ENCODE measurements at places on chromosomes 3 and 15.

DNA sequence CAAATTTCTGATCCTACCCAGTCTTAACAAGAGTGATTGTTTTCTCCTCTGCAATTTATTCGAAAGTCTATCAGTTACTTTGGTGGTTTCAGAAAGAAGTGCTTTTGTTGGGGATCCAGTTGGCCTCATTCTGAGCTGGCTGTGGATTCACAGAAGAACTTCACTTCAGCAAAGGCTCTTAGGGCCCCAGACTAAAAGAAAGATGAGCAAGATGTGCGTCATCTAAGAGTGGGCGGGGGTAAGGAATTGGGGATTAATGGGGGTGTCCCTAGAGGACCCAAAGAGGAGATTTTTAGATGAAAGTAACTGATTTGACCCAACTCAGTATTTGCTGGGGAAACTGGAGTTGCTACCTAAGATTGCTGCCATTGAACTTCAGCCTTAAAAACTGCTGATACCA lies 63.9 kb upstream of the TSEN2 start:
- DNase-seq, result no peak
- H3K27ac ChIP-seq, result no peak overlapping the region
- no peaks in the 10 kb centered on the region for H3K27me3 ChIP-seq
- no peaks in the 10 kb centered on the region for H3K36me3 ChIP-seq

- no peaks in the 10 kb centered on the region for H3K36me3 ChIP-seq
- H3K4me1 ChIP-seq, result no peaks in the 10 kb centered on the region
- no peak overlapping the region for H3K4me3 ChIP-seq
- H3K27me3 ChIP-seq, result no peaks in the 10 kb centered on the region
- no peak for DNase-seq
These were observed 103.9 kb downstream of the LSAMP start for GRCh38 chr3:116341381-116341780.

GRCh38 chr3:185056908-185057307 lies 96.0 kb downstream of the C3orf70 start:
- H3K27ac ChIP-seq, result no peak overlapping the region
- no peak for DNase-seq
- no peaks in the 10 kb centered on the region for H3K36me3 ChIP-seq
- no peaks in the 10 kb centered on the region for H3K27me3 ChIP-seq
- H3K4me3 ChIP-seq, result no peak overlapping the region

DNA sequence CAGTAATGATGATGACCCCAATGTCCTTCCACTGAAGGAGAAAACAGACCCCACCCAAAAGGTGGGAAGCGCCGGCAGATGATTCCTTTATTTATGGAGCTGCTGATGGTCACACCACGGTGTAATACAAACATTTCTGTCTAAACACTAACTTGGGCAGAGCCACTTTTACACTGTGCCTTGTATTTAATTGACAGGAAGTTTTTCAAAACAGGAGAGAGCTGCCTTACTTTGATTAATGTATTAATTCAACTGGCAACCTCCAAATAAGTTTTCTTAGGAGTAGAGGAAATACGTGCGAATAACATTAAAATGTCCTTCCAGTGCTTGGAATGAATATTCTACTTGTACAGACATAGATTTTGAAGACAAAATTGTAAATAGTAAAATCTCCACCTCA lies 70.4 kb downstream of the WWTR1 start:
- H3K4me3 ChIP-seq, result no peak overlapping the region
- H3K27me3 ChIP-seq, result 0 out of 2 replicates have a peak, but pooled peaks cover 5% of the 10 kb centered on the region
- no peaks in the 10 kb centered on the region for H3K36me3 ChIP-seq
- H3K27ac ChIP-seq, result no peak overlapping the region
- peaks cover 15% of the 10 kb centered on the region for H3K4me1 ChIP-seq
- DNase-seq, result no peak

- no peak overlapping the region for H3K27ac ChIP-seq
- no peak for DNase-seq
These were observed 9.9 kb downstream of the CAPN7 start for GRCh38 chr3:15215996-15216395.

DNA sequence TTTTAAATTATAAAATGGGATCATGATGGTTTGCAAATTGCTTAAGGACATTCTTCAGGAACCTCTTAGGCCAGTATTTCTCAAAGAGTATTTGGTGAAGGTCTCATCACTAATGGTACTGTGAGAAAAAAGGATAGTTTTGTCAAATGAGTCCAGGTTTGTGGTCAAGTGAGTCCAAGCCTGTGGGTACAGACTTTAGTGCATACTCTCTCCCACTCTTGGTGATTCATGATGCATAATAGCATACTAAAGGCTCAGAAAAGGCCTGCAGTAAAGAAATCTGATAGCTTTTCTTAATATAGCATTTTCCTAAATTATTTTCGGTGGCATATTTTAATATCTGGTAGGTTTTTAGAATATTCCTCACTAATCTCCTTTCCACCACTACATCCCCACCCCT lies 20.0 kb downstream of the BOC start:
- H3K4me1 ChIP-seq, result no peaks in the 10 kb centered on the region
- H3K4me3 ChIP-seq, result no peak overlapping the region

- peaks cover 23% of the 10 kb centered on the region for H3K4me1 ChIP-seq
- H3K4me3 ChIP-seq, result peak overlapping the region; percentile 3
- H3K27me3 ChIP-seq, result no peaks in the 10 kb centered on the region
- peak overlapping the region; percentile 19 for H3K27ac ChIP-seq
- peak; percentile 48 for DNase-seq
These were observed 380.2 kb upstream of the ATP11B start for GRCh38 chr3:182413061-182413460.

DNA sequence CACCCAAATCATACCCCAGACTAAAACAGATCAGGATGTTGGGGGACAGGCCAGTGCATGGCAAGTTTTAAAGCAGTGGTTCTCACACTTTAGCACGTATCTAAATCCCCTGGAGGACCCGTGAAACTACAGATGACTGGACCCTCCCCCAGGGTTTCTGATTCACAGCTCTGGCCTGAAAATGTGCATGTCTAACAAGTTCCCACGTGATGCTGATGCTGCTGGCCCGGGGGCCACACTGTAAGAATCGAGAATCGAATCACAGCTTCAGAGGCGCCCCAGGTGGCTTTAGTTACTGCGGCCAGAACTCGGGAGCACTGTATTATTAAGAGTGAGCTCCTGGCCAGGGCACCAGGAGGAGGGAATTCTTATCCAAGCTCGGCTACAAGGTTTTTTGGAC lies 11.6 kb downstream of the ADAMTS17 start:
- no peaks in the 10 kb centered on the region for H3K36me3 ChIP-seq
- H3K27me3 ChIP-seq, result no peaks in the 10 kb centered on the region
- DNase-seq, result no peak

- peaks cover 59% of the 10 kb centered on the region for H3K4me1 ChIP-seq
- no peak overlapping the region for H3K4me3 ChIP-seq
- H3K36me3 ChIP-seq, result no peaks in the 10 kb centered on the region
- no peak overlapping the region for H3K27ac ChIP-seq
- no peak for DNase-seq
These were observed 65.6 kb downstream of the CCNL1 start for GRCh38 chr3:157094301-157094700.

- H3K27me3 ChIP-seq, result no peaks in the 10 kb centered on the region
- no peaks in the 10 kb centered on the region for H3K36me3 ChIP-seq
- no peak overlapping the region for H3K4me3 ChIP-seq
These were observed 50.1 kb downstream of the HEG1 start for GRCh38 chr3:125005676-125006075.

DNA sequence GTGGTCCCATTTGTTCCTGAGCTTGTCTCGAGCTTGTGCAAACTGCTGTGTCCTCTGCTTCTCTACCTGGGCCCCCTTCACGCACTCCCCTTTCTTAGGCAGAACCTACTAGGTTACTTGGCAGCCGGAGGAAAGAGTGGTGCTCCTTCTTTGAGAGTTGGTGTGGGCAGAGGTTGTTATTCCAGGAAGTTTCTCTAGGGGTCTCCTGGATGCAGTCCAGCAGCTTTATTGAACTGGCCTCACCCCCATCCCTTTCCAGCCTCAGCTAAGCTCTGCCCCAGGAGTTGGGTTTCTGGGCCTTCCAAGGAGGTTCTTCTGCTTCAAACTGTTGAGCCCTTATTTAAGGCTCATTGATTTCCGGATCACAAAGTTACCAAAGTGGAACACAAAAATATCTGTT lies 103.2 kb downstream of the C3orf70 start:
- no peaks in the 10 kb centered on the region for H3K27me3 ChIP-seq
- H3K4me3 ChIP-seq, result no peak overlapping the region
- H3K36me3 ChIP-seq, result no peaks in the 10 kb centered on the region
- DNase-seq, result no peak
- no peak overlapping the region for H3K27ac ChIP-seq
- H3K4me1 ChIP-seq, result no peaks in the 10 kb centered on the region

GRCh38 chr15:83654379-83655236 lies 685 bp downstream of the ADAMTSL3 start:
- H3K36me3 ChIP-seq, result no peaks in the 10 kb centered on the region
- DNase-seq, result no peak
- no peaks in the 10 kb centered on the region for H3K4me1 ChIP-seq
- no peak overlapping the region for H3K4me3 ChIP-seq

GRCh38 chr3:174862101-174862500 lies 3.0 kb downstream of the NAALADL2 start:
- no peaks in the 10 kb centered on the region for H3K4me1 ChIP-seq
- DNase-seq, result no peak

DNA sequence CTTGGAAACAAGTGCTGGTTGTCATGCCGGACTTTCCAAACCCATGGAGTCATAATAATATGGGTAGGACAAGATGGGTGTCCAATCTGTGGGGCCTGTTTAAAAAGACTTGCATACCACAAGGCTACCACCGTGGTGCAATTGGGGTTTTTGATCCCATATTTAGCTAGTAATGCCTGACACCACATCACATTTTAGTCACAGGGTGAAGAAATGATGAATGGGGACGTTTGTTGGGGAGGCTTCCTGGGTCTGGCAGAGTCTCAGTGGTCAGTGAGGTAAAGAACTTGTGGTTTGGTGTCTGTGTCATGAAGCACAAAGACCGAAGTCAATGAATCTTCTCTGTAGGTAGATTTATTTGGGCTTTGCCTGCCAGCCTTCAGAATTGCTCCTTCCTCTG lies 31.0 kb downstream of the P3H2 start:
- no peak overlapping the region for H3K4me3 ChIP-seq
- no peaks in the 10 kb centered on the region for H3K4me1 ChIP-seq
- no peak for DNase-seq
- no peaks in the 10 kb centered on the region for H3K36me3 ChIP-seq
- H3K27ac ChIP-seq, result no peak overlapping the region

- no peaks in the 10 kb centered on the region for H3K27me3 ChIP-seq
- no peak overlapping the region for H3K27ac ChIP-seq
- H3K4me1 ChIP-seq, result no peaks in the 10 kb centered on the region
- no peak for DNase-seq
- no peaks in the 10 kb centered on the region for H3K36me3 ChIP-seq
These were observed 64.2 kb downstream of the DMXL2 start for GRCh38 chr15:51558411-51558810.

- DNase-seq, result no peak
- H3K4me1 ChIP-seq, result no peaks in the 10 kb centered on the region
- H3K27me3 ChIP-seq, result no peaks in the 10 kb centered on the region
These were observed 22.4 kb downstream of the FOXB1 start for GRCh38 chr15:60026555-60026954.

- H3K27me3 ChIP-seq, result peaks cover 74% of the 10 kb centered on the region
- peak overlapping the region; percentile 61 for H3K4me3 ChIP-seq
- no peak overlapping the region for H3K27ac ChIP-seq
- DNase-seq, result no peak
- peaks cover 5% of the 10 kb centered on the region for H3K4me1 ChIP-seq
These were observed 674 bp upstream of the MECOM start for GRCh38 chr3:169663951-169664820.

GRCh38 chr3:4356546-4357410 lies 53.6 kb downstream of the SETMAR start:
- H3K27me3 ChIP-seq, result no peaks in the 10 kb centered on the region
- no peaks in the 10 kb centered on the region for H3K36me3 ChIP-seq
- no peak overlapping the region for H3K27ac ChIP-seq
- no peak for DNase-seq
- no peaks in the 10 kb centered on the region for H3K4me1 ChIP-seq
- no peak overlapping the region for H3K4me3 ChIP-seq

DNA sequence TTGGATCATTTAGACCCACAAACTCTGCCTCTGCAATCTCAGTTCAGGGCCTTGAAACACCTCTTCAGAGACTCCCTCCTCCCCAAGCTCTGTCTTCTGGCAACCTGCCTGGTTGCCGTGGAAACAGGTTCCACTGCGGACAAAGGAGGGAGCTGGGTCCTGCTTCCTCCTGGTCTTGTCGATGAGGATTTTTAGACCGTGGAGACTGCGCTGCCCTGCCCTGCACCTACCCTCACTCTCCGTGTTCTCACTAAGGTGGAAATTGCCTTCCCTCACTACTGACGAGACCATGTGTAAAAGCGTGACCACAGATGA lies at the start of gene RTP1:
Gene RTP1, plus strand, starts transcription at position 152 of the 315 bp plus-strand sequence. Its CDS starts 30 bp downstream, at position 182.
- no peak for DNase-seq
- H3K4me1 ChIP-seq, result no peaks in the 10 kb centered on the region
- no peak within 1 kb of the TSS for H3K27ac ChIP-seq
- no peak within 1 kb of the TSS for H3K4me3 ChIP-seq

DNA sequence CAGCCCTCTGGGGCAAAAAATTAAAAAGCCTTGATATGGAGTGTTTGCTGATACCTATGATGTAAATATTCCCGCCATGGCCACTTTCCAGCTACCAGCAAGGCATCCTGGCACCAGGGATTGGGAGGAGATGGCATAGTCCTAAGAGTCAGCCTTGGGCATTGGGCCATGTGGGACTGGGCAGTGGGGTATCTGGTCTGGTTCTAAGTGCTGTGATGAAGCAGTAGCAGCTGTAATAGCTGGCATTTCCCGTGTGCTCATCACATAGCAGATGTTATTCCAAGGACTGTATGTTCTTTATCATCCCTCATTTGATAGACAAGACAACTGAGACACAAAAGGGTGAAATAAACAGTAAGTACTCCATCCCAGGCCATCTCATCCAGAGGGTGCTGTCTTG lies 6.9 kb upstream of the SACM1L start:
- no peak for DNase-seq
- H3K36me3 ChIP-seq, result peaks cover 4% of the 10 kb centered on the region
- no peak overlapping the region for H3K4me3 ChIP-seq
- no peaks in the 10 kb centered on the region for H3K4me1 ChIP-seq

GRCh38 chr3:108067768-108068167 lies 23.1 kb downstream of the CD47 start:
- no peaks in the 10 kb centered on the region for H3K4me1 ChIP-seq
- no peaks in the 10 kb centered on the region for H3K27me3 ChIP-seq
- no peak for DNase-seq
- no peak overlapping the region for H3K4me3 ChIP-seq

DNA sequence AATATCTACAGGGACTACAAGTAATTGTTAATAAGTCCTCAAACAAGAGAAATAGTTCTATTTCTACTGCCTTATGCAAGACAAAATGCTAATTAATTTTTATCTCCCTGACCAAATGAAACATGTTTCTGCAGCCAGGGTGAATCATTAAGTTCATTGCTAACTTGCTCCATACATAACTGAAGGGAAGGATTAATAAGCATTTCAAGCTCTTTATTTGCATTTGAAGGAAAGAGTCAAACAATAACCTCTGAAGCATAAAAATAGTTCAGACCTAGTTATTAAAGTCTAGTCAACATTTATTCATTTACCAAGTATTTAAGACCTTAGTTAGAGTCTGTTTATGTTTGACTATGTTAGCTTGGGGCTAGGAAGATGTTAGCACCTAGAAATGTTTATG lies 120.0 kb downstream of the ATP1B3 start:
- no peak overlapping the region for H3K4me3 ChIP-seq
- H3K27ac ChIP-seq, result no peak overlapping the region
- H3K27me3 ChIP-seq, result no peaks in the 10 kb centered on the region
- H3K4me1 ChIP-seq, result peaks cover 3% of the 10 kb centered on the region
- no peak for DNase-seq
- no peaks in the 10 kb centered on the region for H3K36me3 ChIP-seq

Data from MM.1S (cell line).